NCI-H226 (cell line): ENCODE measurements at places on chromosomes 5 and 9.

DNA sequence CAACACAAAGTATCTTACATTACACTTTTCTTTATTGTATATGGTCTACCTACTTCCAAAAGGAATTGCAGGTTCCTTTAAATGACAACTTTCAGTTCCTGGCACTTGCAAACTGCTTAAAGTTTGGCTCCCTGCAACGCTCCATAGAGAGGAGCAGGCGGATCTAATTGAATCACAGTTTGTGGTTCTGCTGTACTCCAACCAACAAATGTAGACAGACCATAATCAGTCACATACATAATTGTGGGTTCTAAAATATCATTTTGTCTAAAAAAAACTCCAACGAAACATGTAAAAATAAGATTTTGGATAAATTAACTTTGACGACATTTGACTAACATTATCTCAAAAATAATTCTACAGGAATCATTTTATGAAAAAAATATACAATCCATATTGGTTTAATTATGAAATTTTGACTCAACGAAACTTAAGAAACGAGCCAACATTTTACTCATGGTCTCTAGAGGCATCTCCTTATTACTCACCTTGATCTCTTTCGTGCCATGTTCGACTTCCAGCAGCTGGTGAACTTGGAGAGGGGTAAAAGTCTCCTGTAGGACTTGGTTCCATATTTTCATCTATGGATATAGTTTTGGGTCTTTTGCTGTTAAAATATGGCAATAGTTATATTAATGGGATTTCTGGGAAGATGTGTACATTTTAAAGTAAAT lies 167.6 kb downstream of the NFIB start:
- DNase-seq = no peak

- DNase-seq = no peak
Observed at GRCh38 chr9:120891245-120891883, 14.4 kb upstream of the PHF19 start.

GRCh38 chr9:129524582-129525270 lies 96.2 kb downstream of the C9orf50 start:
- no peak for DNase-seq

DNA sequence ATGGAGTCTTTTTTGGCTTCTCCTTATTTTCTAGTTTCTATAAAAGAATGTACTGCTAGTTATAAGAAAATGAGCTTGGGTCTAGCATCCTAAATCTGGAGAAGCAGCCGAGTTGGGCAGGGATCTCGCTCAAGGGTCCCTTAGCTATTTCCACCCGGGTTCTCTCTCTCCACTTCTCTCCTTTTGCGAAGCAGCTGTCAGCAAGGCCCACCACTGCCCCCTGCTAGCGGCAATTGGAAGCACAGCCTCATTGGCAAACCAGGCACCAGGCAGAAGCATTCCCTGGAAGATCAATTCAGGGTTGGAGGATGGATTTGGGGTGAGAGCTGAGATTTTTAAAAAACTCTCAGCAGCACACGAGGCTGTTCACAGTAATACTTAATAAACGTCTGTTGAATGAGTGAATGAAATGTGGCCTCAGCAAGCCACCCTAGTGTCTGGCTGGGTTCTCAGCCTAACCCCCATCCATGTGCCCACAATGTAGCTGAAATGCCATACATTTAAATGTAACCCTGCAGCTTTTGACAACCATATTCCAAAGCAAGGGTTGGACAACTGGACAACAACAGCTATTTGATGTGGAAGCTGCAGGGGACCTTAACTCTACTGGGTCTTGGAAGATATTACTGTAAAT lies 34.6 kb upstream of the TNIP1 start:
- DNase-seq = peak; percentile 19

DNA sequence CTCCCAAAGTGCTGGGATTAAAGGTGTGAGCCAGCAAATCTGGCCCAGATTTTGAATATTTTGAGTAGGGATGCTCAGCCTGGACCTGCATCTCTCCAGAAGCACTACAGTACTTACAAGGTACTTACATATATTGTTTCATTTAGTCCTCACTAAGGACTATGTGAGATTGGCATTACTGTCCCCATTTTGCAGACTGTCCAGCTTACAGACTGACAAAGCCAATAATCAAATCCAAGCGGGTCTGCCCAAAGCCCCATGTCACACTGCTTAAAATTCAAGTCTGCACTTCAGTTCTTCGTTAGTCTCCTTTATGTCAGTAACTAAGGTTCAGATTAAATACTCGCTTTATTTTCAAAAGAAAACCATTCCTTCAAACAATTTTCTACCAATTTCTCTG lies 7.1 kb downstream of the MAPKAP1 start:
- no peak for DNase-seq

GRCh38 chr5:168217497-168217896 lies 73.9 kb upstream of the WWC1 start:
- DNase-seq = no peak

DNA sequence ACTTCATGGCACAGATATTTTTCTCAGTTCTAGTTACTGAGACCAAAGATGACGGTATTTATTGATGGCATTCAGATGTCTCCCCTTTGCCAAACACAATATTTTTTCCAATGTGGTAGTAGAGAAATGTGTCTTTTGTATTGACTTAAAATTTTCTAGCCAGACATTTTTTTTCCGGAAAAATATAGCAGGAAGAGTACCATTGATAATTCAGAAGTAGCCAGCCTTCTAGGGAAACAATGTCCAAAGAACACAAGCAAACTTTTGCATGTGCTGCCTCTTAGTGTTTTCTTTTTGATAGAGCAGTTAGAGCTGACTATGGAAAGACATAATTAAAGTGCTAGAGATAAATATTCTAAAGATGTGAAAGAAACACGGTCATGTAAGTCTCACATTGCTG lies 231.4 kb downstream of the MARCHF11 start:
- no peak for DNase-seq

GRCh38 chr9:91246846-91247245 lies 114.9 kb downstream of the AUH start:
- no peak for DNase-seq

GRCh38 chr9:37943345-37944265 lies 39.7 kb upstream of the SLC25A51 start:
- peak; percentile 68 for DNase-seq

DNA sequence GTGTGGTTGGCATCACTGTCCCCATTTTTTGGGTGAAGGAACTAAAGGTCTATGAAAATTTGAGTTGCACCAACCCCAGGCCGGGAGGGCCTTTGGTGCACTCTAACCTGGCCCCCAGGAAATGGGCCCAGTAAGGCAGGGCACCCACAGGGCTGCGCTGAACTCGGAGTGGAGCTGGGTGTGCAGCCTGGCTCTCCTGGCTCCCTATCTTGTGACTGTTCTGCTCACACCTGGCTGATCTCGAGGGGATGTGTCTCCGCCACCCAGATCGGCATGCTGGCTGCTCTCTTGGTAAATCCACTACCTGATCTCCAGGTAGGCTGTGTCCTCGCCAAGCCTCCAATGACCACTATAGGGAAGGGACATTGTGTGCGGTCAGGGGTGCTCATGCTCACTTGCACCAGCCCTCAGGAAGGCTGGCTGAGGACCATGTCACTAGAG lies 259.8 kb downstream of the NSG2 start:
- DNase-seq = no peak

GRCh38 chr9:94860678-94861588 lies 134.4 kb downstream of the AOPEP start:
- DNase-seq = no peak

- no peak for DNase-seq
Observed at GRCh38 chr9:28032268-28032590, 458.9 kb upstream of the C9orf72 start.

- DNase-seq = peak; percentile 92
Observed at GRCh38 chr5:122849771-122850170, 4.4 kb downstream of the SNX24 start.

- no peak for DNase-seq
Observed at GRCh38 chr5:133331941-133332340, 280.1 kb downstream of the HSPA4 start.

GRCh38 chr5:133119233-133119711 lies 67.5 kb downstream of the HSPA4 start:
- no peak for DNase-seq

DNA sequence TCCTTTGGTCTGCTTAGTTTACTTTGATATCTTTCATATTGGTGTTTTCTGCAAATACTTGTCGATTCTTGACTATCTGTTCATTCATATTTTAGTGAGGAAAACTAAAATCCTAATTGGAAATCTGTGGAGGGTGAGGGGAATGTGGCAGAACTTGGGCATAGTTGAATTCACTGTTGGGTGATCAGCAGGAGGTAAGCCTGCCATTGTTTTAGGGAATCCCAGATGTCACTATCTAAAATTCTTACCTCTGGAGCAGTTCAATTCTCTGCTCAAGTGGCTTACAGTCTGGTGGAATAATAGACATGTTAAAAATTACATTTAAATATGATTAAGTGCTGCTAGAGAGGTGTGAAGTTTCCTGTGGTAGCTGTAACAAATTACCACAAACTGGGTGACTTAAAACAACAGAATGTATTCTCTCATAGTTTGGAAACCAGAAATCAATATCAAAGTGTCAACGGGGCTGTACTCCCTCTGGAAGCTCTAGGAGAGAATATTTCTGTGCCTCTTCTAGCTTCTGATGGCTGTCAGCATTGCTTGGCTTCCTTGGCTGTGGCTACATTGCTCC lies 90.3 kb upstream of the GCNT4 start:
- DNase-seq = no peak

- DNase-seq = peak; percentile 93
Observed at GRCh38 chr5:140113699-140114263, at the start of gene PURA. PURA (plus strand) TSS chr5:140114109; CDS start chr5:140114182, 73 bp downstream.

GRCh38 chr9:92562461-92562967 lies 26.7 kb upstream of the ECM2 start:
- no peak for DNase-seq

DNA sequence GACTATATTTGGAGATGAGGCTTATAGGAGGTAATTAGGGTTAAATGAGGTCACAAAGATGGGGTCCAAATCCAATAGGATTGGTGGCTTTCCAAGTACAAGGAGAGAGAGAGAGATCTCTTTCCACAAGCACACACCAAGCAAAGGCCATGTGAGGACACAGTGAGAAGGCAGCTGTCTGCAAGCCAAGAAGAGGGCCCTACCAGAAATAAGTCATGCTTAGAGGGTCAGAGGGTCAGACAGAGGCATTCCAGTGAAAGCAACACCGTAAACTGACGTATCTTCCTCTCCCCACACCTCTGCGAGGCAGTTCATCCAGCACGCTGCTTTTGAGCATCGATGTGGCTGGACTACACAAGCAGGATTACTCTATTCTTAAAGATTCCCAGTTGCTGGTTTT lies 87.9 kb downstream of the SLC1A3 start:
- DNase-seq = no peak

DNA sequence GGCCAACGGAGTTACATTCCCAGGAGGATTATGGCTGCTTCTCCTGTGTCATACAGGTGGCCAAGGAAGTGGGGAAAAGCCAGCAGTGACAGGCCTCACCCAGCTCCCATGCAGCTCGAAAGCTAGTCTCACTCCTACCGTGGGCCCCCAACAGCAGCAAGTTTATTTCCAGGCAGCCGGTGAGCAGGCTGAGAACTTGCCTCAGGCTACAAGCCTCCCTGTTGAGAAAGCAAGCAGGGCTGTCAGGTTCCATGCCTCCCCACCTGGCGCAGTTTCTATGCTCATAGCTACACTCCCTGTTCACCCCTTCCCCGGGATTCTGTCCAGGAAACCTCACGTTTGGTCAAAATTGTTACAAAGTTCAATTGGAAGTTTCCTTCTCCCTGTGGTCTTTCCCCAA lies 27.5 kb upstream of the DNAH5 start:
- no peak for DNase-seq

DNA sequence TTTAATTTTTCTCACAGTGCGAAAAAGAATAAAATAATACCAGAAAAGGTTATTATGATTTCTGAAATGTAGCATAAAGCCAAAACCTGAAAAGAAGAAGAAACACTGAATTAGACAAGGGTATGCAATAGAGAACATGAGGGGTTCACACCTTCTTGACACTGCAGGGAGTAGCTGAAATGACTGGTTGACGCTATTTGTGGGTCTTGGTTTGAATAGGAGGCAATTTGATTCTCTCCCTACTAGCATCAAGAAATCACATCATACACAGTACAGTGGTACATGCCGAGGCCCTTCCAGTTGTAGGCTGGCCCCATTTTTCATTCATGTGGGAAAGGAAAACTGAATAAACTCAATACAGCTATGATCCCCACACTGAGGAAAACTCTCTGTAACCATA lies 68.6 kb downstream of the NR3C1 start:
- DNase-seq = no peak

- no peak for DNase-seq
Observed at GRCh38 chr9:10079284-10079964, 533.4 kb downstream of the PTPRD start.

DNA sequence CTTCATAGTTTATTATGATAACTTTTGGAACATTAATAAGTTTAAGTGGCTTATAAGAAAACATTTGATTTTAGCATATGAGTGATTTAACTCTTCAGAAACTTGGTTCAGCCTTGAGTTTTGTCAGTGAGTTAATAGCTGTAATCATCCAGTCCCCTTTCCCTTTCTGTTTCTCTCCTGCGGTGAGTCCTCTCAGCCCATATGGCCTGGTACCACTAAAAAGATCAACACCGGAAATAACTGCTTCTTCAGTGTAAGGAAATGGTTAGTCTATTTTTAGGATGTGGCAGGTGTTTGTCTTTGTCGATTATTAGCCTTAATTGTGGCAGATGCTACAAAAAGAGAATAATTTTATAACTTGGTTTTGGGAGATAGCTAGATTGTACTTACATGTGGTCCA lies 120.2 kb upstream of the GRHPR start:
- DNase-seq = no peak
